Activated T-helper 1 cell treated with anti-CD3 and anti-CD28 coated beads, Interleukin-2, amount 50 U/mL, for 16 hours (primary cell): ENCODE measurements at places on chromosomes 12 and 14.

- DNase-seq, result no peak
These were observed 116.0 kb downstream of the METTL25 start for GRCh38 chr12:82474181-82474797.

- DNase-seq, result no peak
These were observed 77.7 kb downstream of the MAP1LC3B2 start for GRCh38 chr12:116636608-116637519.

DNA sequence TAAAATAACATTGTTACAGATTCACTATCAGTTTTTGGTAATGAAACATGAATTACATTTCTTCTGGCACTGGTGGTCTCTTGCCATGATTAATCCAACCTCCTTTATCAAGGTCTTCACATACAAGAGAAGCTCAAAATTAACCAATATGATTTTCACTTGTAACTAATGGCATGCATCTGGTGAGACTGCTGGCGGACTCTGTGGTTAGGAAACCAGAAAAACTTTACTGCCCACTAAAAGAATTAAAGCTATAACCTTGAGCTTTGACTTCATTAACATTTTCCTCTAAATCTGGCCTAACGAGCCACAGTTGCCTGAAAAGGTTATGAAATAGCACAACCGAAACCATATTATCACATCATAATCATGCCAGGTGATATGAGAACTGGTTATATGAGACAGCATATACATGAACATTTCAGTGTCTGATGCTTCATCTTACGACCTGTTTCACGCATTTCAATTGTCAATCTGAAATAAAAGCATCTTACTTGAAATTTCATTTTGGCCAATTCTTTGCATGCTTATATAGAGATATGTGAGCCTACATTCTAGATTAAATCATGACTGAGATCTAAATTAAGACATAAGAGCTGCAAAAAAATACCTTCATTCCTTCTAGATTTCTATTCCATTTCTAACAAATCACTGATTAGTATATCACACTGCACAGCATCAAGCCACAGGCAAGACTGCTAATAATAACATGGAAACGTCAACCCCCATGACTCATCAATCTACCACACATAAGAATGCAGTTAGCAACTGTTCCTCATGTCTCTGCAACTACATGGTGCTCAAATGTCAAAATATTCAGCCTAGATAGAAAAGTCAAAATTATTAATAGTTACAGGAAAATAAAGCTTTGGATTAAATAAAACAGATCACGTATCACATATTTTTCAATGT lies 89.3 kb downstream of the OSBPL8 start:
- no peak for DNase-seq

DNA sequence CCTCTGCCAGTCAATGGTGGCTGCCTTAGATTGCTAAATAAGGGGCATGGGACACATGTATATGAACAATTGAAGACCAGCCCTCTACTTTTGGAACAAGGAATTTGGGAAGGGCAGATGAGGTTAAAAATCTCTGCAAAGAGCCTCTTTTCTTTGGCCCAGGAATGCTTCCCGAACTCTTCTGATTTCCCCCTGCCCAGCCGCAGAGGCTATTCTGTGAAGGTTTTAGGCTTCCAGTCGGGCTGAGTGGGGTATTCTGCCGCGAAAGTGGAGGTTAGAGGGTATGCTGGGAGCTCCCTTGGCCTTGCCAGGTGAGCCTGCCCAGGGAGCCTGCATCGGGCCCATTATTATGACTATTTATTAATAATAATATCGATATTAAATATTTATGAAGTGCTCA lies 1.2 kb downstream of the POU6F1 start:
- no peak for DNase-seq

- no peak for DNase-seq
These were observed 11.4 kb downstream of the EIF2S1 start for GRCh38 chr14:67371247-67372148.

DNA sequence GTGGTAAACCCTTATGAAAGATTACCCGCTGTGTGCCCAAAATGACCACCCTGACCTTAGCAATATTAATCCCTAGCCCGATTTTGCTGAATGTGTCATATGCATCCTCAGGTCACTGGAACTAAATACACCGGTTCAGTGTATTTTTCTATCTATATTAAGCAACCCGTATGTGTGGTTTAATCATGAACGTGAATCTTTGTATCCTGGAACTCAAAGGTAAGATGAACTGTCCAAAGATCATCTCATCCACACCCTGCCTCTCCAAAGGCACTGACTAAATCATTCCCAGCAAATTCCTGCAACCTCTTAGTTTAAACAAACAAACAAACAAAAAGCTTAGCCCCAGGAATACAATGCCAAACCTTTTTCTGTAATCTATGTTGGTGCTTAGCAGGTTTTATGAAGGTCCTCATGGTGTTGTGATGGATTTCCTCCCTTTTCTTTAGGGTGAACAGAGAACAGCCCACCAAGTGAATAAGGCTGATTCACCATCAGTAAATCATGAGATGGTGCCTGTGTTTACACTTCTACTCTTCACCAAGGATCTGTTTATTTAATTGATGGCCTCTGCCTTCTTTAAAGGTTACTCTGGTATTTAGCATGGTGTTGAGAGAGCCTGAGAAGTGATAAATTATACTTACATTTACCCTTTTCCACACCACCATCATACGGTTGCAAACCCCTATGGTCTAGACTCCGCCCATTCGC lies 298.6 kb downstream of the DPF3 start:
- no peak for DNase-seq

GRCh38 chr12:89235189-89235993 lies 116.9 kb downstream of the DUSP6 start:
- DNase-seq, result no peak

- DNase-seq, result no peak
These were observed 170.0 kb upstream of the RMST start for GRCh38 chr12:97292588-97292987.

GRCh38 chr14:81169711-81170103 lies 51.1 kb downstream of the GTF2A1 start:
- DNase-seq, result no peak

DNA sequence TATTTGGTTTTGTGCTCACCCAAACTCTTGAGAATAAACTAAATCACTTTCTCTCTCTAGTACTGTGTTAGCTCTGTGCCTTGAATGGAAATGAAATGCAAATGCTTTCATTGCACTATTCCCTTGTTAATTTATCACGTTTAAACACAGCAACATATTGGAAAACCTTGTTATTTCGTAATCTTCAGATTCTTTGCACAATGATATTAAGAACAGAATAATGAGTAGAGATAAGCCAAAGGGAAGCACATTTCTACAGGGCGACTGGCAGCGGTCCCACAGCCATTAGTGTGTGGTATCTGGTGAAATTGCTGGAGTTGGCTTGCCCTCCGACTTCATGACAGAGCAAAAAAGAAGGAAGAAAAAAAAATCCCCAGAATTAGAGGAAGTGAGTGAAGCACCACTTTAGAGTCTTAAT lies 166.1 kb upstream of the E2F7 start:
- DNase-seq, result no peak
